Renal pelvis (tissue), 12 donors: ENCODE measurements at places on chromosomes 4 and X. TPM values are rescaled to one million over a fixed set of nuclear protein-coding genes. Genes with fewer than 3 reads are reported as not detected.
A peak's percentile ranks its signal among the peaks of the same experiment; 100 is the strongest.

DNA sequence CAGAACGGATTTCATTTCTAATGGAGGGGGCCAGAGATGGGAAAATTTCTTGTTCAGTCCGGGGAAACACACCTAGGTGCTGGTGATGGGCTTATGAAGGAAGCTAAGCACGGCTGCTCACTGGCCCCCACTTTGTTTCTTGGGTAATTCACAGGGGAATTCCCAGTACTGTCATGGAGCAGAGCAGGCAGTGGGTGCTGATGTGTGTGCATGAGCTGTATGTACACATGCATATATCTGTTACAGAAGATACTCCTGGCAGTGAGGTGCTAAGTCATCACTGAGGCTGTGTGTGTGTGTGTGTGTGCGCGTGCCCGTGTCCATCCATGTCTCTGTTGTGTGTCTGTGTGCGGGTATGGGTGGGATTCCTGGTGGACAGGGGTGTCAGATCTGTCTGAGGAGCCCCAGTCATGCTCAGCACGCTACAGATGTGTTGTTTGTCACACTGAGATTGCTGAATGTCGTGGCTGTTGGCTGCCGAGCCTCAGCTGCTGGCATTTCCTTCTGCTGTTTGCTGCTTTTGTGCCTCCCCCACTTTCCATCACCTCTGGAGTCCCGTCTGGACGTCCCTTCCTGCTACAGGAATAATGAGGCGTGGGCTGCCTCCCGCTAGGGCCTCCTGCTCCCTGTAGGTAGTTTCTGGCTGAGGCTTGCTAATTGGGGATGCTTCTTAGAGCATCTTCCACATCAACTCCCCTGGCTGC lies 53.3 kb downstream of the JADE1 start:
- DNase-seq, result no peak

DNA sequence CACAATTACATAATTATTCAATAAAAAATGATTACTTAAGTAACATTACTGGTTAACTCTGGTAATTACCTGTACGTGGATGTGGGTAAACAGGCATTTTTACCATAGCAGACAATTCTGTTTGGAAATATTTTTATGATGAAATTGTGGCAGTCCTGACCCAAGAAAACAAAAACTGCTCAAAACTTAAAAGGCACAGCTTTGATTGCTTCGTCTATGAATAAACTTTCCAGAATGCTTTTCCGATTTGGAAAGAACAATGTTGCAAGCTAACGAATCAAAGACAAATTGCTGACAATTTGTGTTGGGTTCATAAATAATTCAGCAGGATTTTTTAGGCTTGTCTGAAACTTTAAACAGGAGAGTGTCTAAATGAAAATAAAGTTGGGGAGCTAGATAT lies 150.6 kb upstream of the GYPA start:
- DNase-seq, result no peak

TSPAN7 gene
- 37.0 TPM for polyA plus RNA-seq

- no peak for DNase-seq
These were observed 215.4 kb downstream of the CCNG2 start for GRCh38 chr4:77372375-77372774.

DNA sequence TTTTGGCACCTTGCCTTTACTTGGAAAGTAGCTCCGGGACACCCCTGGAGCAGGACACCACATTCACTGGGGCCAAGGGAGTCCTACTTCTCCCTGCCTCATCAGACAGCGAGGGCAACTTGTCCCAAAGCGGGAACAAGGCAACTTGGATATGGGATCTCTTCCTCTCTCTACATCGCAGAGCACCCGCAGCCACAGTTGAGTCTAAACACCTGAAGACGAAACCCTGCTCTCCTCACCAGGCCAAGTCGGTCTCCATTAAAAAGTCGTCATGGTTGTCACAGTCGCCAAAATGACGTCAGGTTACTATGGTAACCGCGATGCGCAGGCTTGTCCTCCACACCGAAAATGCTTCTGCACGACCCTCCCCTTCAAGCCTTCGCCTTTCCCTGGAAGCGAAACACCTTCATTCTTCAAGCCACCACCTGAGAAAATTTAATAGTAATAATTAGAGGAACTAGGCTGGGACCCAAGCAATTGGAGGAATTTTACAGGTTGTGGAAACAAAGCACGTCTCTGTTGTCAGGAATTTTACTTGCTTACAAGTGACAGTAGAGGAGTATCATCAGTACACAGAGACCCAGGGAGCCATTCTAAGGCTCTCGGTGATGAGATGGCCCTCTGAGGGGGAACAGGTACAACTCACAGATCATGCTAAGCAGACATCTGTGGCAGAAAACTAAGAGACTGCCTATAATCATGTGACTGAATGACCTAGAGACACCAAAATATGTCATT lies 30.5 kb upstream of the TCEAL4 start:
- DNase-seq, result peak; percentile 85

DNA sequence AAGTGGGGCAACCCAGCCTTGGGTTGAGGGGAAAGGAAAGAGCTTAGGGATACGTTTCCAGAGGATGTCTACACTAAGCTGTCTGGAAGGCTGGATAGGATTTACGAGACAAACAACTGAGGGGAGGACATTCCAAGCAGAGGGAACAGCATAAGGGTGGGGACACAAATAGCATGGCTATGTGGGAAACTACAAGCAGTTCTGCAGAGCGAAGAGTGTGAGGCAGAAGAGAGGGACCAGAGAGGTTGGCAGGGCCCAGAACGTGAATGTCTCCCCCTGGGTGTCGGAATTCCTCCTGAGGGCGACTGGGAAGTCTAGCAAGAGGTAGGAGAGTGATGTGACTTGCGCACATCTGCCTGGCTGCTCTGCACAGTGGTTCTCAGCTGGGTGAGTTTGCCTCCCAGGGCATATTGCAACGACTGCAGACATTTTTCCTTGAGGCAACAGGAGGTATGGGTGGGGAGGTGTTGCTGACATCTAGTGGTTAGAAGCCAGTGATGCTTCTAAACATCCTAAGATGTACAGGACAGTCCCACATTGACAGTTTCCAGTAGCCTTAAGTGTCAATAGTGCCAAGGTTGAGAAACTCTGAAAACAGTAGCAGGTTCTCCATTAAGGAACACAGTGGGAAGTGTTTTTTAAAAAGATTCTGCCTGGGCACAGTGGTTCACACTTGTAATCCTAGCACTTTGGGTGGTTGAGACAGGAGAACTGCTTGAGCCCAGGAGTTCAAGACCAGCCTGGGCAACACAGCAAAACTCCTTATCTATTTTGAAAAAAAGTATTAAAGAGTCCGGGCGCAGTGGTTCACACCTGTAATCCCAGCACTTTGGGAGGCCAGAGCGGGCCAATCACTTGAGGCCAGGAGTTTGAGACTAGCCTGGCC lies 9.2 kb downstream of the NDUFA1 start:
- DNase-seq, result no peak

- no peak for DNase-seq
These were observed 18.4 kb downstream of the SMARCA5 start for GRCh38 chr4:143531788-143532491.

DGKK gene
- polyA plus RNA-seq, result 11.5 TPM

- DNase-seq, result no peak
These were observed 43.0 kb downstream of the ENPEP start for GRCh38 chr4:110518889-110519490.

GRCh38 chr4:139987502-139987850 lies 166.5 kb downstream of the MAML3 start:
- no peak for DNase-seq

DNA sequence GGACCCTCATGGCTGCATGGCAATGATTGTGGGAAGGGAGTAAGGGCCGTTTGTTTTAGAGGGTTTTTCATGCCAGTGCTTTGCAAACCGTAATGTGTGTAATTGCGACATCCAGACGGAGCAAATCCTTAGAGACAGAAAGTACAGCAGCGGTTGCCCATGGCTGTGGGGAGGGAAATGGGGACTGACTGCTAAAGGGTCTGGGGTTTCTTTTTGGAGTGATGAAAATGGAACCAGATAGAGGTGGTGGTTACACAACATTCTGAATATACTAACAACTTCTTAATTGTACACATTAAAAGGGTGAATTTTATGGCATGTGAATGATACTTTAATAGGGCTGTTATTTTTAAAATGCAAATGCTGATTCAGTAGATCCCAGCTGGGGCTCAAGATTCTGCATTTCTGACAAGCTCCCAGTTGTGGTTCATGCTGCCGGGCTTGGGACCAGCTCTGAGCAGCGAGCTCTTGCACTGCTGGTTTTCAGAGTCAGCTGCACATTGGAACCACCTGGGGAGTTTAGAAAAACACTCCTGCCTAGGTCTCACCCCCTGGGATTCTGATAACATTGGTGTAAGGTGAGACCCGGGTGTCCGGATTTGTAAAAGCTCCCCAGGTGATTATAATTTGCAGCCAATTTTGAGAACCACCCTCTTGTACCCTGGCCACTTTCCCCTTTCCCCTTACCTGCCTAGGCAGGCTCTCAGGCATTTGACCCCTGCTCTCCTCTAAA lies 47.7 kb downstream of the PRPS1 start:
- DNase-seq, result no peak

- DNase-seq, result no peak
These were observed 1.5 kb downstream of the TMEM156 start for GRCh38 chr4:39030725-39031124.

DNA sequence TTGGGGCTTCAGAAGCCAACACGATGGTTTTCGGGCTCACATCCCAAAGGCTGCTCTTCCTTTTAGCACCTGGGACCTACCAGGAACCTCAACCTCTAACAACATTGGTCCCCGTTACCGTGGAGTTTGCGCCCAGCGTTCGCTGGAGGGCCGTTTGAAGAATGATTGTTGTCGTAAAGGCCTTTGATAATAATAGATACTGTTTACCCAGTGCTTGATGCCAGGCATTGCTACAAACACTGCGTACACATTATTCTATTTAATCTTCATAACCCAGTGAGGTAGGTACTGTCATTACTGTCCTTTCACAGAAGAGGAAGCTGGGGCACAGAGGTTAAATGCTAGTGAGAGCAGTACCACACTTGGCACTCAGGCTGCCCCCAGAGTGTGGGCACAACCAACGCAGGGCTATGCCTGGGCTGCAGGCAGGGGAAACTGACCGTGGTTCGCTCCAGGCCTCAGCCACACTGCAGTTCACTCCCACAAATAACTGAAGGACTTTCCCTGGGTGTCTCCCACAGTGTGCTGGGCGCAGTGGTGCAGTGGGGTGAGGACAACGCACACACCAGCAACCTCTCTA lies 1.0 kb upstream of the ACSL1 start:
- DNase-seq, result no peak
